Suppressor macrophage treated with lipopolysaccharide for 4 hours (primary cell): ENCODE measurements at places on chromosomes 2 and 18.
A peak's percentile ranks its signal among the peaks of the same experiment; 100 is the strongest.

- DNase-seq: no peak
These were observed 3.7 kb upstream of the ASIC4 start for GRCh38 chr2:219510512-219511135.

DNA sequence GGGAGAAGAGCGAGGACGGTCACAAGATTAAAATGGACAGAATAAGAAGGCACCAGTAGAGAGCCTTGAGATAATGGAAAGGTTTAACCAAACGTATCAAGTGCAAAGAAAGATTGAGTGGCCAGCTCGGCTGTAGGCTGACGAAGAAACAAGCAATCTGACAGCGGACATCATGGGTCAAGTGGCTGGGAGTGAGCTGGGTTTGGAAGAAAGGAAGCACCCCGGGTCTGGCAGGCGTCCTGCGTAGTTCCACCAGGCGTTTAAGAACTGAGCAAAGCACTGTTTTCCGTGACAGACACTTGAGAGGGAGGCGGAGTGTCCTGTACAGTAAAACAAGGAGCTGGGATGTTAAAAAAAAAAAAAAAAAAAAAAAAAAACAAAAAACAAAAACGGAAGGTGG lies 27.1 kb downstream of the DAPL1 start:
- no peak for DNase-seq

DNA sequence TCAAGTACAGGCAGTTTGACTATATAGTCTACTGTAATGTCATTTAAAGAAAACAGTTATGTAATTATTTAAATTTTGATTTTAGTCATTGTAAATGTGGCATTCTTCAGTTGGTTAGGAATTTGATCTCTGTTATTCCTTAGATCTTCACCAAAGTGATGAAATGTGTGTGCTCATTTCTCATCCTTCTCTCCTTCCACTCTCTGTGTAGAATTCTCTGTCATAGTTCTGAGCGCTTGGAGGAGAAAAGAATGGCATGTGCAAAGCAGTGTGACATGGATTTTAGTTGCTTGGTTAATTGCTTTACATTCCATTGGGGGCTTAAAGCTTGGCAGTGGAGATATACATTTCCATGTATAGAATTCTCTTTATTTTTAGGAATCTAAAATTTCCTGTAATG lies 14.8 kb downstream of the PIK3C3 start:
- no peak for DNase-seq

DNA sequence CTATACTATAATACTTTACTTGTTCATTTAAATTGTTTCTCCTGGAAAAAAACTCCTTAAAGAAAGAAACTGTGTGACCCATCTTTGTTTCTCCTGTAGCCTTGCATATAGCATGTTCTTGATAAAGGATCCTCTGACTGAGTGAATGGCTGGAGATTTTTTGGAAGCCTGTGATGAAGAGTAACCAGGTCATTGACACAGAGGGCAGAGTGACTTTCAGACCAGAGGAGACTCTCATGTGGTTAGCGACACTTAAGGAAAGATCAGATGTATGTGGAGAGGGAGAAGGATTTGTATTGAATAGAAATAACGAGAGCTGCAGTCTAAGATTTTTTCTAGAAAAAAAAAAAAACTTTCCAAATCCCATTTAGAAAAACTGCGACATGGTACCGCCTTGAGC lies 85.5 kb downstream of the TRIM43 start:
- no peak for DNase-seq

DNA sequence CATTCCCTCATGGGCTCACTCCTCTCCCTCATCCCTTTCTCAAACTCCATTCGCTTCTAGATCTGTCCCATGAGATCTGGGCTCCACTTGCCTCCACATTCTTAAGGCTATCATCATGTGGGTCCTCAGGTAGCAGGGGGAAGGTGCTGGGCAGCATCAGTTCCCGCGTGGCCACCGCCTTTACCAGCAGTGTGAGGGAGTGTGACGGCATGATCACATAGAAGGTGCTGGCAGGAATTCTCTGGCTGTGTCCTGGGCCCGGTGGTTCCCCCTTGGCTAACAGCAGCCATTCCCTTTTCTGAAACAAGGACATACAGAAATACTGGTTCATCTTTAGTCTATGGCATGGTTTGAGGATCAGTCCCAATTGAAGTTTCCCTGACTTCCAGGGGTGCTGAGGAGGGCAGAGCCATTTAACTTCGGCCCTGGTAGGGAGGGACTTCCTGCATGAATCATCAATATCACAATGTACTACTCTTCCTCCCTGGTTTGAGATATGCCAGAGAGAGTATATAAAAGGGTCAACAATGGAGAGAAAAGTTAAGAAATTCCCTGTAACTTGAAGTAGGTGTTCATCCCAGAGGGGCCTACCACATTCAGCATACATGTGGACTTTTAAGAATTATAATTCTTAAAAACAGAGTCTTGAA lies 7.7 kb downstream of the DOK1 start:
- no peak for DNase-seq

GRCh38 chr2:177044671-177045070 lies 167.9 kb upstream of the HNRNPA3 start:
- no peak for DNase-seq

- DNase-seq: no peak
These were observed 178.5 kb downstream of the ERBB4 start for GRCh38 chr2:212360068-212360460.

GRCh38 chr2:231715988-231716616 lies 7.8 kb downstream of the PTMA start:
- no peak for DNase-seq

DNA sequence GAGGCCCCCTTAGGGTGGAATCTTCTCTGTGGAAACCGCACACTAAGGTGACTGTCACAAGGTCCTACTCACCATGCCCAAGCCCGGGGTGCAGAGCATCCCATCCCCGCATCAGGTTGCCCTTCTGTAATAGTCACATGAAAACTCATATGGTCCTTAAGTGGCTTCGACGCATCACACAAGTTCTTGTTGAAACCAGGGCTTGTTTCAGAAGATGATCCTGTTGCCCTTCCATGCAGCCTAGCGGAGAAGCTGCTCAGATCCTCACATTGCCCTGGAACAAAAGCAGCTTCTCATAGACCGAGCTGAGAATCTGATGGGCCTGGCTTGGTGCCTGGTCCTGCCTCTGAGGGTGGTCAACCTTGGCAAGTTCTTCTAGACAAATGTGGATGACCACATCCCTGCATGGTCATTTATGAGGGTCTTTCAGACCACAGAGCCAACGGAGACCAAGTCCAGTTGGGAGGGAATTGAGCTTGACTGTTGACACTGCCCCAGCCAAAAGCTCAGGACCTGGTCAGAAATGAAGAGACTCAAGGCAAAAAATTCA lies 54.1 kb downstream of the PDCL3 start:
- DNase-seq: no peak

DNA sequence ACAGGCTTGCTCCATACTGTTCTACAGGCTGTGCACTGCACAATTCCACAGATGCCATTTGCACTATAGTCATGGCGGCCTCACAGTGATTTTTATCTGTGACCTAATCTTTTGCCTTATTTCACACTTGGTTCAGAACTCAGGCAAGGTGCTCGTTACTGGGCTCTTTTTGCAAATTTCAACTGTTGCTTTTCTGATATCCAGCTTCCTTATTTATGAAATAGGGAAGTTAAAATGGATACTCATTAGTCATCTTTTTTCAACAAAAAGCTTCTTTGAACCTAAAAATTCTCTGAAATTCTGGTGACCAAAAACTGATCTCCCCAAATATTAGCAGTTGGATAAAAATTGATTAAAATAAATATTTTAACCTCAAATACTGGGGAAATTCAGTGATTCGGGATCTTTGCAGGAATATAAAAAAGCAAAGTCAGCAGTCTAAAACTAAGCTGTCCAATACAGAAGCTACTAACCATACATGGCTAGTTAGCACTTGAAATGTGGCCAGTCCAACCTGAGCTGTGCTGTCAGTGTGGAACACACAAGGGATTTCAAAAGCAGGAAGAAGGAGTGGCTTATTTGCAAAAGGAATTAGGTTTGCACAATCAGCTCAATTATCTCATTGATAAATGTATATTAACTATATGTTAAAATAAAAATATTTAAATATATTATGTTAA lies 134.4 kb downstream of the COL4A4 start:
- peak; percentile 18 for DNase-seq

- DNase-seq: no peak
These were observed 40.4 kb downstream of the CLIP4 start for GRCh38 chr2:29155578-29155977.
